ENCODE measurements at places on chromosomes 6 and 20. TPM values are rescaled to one million over a fixed set of nuclear protein-coding genes. Genes with fewer than 3 reads are reported as not detected.

SYNDIG1 gene
- not detected for total RNA-seq

GRCh38 chr20:57289391-57290177 lies 23.1 kb upstream of the BMP7 start:
- DNase-seq: no peak
- no peaks in the 10 kb centered on the region for H3K4me1 ChIP-seq
- H3K27ac ChIP-seq: no peak overlapping the region

DNA sequence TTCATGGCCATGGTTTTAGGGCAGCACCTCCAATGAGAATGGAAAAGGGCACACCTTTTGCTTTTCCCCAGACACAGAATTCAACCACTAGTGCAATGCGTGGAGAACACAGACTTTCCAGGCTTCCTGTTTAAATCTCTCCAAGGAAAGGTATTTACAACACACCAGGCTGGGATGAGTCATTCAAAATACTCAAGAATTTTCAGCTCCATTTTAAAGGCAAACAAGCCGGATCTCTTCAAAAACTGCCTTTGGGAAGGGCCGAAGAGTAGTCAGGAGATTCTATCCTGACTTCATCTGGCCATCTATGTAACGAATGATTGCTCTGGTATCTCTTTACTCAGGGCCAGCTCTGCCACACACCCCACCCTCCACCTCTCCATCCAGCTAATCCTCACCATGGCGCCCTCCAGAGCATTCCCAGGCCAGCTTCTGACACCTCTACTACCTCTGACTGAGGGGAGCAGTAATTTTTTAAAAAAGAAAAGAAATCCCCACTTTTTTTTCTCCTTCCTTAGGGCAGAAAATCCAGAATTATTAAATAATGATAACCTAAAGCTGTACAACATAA lies 254.6 kb downstream of the LY86 start:
- H3K27me3 ChIP-seq: peaks cover 25% of the 10 kb centered on the region
- no peaks in the 10 kb centered on the region for H3K36me3 ChIP-seq
- no peak overlapping the region for H3K27ac ChIP-seq
- no peak for DNase-seq
- no peak overlapping the region for H3K4me3 ChIP-seq

- no peak overlapping the region for H3K27ac ChIP-seq
- no peaks in the 10 kb centered on the region for H3K36me3 ChIP-seq
- no peaks in the 10 kb centered on the region for H3K4me1 ChIP-seq
- no peak overlapping the region for H3K4me3 ChIP-seq
- DNase-seq: no peak
Observed at GRCh38 chr20:22678678-22679077, 94.3 kb upstream of the FOXA2 start.

GRCh38 chr6:13633343-13633742 lies 18.2 kb downstream of the NOL7 start:
- no peak overlapping the region for H3K27ac ChIP-seq
- H3K4me3 ChIP-seq: no peak overlapping the region
- H3K36me3 ChIP-seq: peaks cover 67% of the 10 kb centered on the region
- H3K27me3 ChIP-seq: no peaks in the 10 kb centered on the region
- DNase-seq: no peak
- peaks cover 30% of the 10 kb centered on the region for H3K4me1 ChIP-seq

DNA sequence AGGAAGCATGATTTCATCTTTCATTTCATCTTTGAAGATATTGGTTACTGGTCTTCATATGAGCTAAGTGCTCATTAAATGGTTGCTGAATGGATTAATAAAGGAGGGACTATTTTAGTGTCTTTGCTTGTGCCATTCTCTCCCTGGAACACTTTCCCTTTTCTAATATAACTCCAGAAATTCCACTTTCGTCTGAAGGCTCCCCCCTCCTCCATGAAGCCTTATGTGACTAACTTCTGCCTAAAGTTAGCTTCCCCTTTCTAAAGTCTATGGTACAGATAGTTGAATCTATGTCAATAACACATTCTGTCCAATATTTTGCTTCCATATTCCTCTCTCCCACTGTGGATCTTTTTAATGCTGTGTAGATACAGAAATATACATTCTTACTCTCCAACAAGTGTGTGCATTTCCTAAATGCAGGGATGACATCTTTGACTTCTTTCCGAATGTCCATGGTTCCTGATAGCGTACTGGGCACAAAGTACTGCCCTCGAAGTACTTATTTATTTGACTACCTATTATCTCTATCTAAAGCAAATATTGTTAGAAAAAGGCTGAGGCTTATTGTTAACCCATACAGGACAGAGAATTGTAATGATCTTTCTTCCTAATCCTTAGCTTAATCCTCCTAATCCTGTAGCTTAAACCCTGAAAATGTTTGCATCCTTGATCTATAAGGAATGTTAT lies 84.7 kb upstream of the ELOVL5 start:
- peaks cover 8% of the 10 kb centered on the region for H3K4me1 ChIP-seq
- peaks cover 5% of the 10 kb centered on the region for H3K27me3 ChIP-seq
- no peaks in the 10 kb centered on the region for H3K36me3 ChIP-seq
- H3K4me3 ChIP-seq: no peak overlapping the region

TRIM10 gene
- not detected for total RNA-seq

DNA sequence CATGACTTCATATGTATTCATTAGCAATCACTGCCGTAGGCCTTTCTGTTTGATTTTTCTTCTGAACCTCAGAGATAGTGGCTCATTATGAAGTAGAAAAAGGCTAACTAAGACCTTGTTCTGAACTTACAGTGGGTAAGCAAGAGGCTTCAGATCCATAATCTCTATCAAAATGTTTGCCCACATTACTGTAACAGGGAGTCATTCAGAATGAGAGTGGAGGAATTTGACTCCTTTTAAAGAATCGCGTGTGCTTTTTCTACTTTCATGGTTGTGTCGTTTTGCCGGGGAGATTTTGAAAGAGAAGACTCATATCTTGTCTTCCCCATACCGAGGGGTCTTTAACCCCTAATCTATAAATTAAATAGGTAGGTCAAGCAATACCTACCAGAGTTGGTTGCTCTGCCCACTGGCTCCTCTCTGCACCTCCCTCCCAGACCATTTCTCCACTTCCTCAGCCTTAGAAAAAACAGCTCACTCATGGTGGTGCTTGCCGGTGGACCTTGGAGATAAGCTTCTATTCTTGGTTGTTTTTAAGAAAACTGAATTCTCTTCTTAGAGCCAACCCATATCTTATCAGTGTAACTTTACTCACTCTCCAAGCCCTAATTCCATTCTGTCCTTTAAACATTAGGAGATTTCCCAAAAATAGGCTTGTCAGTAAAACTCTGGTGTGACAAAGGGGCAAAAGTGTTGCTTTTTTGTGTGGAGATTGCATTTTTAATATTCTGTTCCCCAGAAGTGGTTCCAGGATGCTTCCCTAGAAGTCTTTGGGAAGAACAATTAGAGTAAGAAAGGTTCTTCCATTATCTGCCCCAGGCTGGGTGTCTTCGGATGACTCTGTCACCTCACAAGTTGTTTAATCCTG lies 56.6 kb downstream of the E2F3 start:
- H3K27me3 ChIP-seq: no peaks in the 10 kb centered on the region
- no peak overlapping the region for H3K27ac ChIP-seq
- no peak overlapping the region for H3K4me3 ChIP-seq
- peaks cover 51% of the 10 kb centered on the region for H3K36me3 ChIP-seq
- DNase-seq: no peak

- no peak overlapping the region for H3K4me3 ChIP-seq
- DNase-seq: no peak
- H3K27me3 ChIP-seq: peaks cover 5% of the 10 kb centered on the region
- H3K27ac ChIP-seq: no peak overlapping the region
- no peaks in the 10 kb centered on the region for H3K36me3 ChIP-seq
- no peaks in the 10 kb centered on the region for H3K4me1 ChIP-seq
Observed at GRCh38 chr6:12351672-12352071, 61.5 kb downstream of the EDN1 start.
